ENCODE measurements at places on chromosomes 12 and 14. TPM values are rescaled to one million over a fixed set of nuclear protein-coding genes. Genes with fewer than 3 reads are reported as not detected.
A peak's percentile ranks its signal among the peaks of the same experiment; 100 is the strongest.

Gene EGLN3
- 122 TPM for total RNA-seq

DNA sequence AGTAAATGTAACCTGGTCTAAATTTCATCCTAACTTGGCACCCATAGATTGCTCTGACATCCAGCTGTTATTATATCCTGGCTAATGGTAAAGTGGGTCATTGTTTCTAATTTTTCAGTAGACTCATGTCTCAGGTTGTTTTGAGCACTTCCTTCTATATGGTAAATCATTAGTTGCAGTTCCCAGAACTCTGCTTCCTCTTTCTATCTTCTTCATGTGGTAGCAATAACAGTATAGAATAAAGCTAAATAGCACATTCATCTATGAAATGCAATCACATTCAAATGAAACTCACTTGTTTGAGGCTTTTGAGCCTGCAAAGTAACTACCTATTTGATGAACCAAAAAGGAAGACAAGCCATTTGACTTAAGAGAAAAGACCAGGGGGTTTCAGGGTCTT lies 65.1 kb upstream of the GZMB start:
- H3K4me3 ChIP-seq, result no peak overlapping the region
- H3K27ac ChIP-seq, result no peak overlapping the region
- no peak for DNase-seq
- H3K27me3 ChIP-seq, result no peaks in the 10 kb centered on the region
- H3K36me3 ChIP-seq, result no peaks in the 10 kb centered on the region

- H3K4me3 ChIP-seq, result no peak overlapping the region
- DNase-seq, result no peak
- no peak overlapping the region for H3K27ac ChIP-seq
Measured at GRCh38 chr12:93733358-93733757, 56.2 kb downstream of the CRADD start.

DNA sequence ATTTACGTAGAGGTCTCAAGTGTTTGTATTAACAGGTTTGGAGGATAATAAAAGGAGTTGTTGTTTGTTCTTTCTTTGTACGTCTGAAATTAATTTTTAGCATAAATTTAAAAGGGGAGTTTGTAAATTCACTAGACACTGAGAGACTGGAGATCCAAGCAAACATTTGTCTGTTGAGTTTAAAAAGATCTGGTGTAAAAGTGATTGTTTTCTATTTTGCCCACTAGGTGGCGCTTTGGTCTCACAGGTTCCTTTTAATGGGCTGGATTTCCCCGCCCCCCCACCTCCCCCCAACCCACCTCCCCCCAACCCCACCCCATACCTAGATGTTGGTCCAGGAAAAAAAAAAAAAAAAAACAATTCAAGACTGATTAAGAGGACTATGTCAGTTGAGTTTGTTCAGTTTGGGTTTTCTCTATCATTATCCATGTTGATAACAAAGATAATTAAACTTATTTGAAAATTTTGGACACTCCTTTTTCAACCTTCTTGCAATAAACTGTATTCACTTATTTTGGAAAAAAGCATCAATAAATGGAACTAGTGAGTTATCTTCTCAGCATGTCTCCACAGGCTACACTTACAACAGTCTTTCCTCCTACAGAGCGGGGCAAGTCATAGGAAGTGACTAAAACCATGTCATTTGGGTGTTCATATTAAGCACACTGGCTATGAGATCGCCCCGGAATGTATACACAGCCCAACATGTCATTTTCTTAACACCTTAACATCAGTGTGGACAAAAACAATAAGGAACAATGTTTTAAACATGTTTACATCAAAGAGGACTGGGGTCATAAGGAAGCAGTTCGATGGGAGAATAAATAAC lies 841.1 kb downstream of the NRXN3 start:
- no peaks in the 10 kb centered on the region for H3K27me3 ChIP-seq
- no peak overlapping the region for H3K27ac ChIP-seq
- H3K4me1 ChIP-seq, result no peaks in the 10 kb centered on the region
- H3K4me3 ChIP-seq, result no peak overlapping the region
- DNase-seq, result no peak
- no peaks in the 10 kb centered on the region for H3K36me3 ChIP-seq

DNA sequence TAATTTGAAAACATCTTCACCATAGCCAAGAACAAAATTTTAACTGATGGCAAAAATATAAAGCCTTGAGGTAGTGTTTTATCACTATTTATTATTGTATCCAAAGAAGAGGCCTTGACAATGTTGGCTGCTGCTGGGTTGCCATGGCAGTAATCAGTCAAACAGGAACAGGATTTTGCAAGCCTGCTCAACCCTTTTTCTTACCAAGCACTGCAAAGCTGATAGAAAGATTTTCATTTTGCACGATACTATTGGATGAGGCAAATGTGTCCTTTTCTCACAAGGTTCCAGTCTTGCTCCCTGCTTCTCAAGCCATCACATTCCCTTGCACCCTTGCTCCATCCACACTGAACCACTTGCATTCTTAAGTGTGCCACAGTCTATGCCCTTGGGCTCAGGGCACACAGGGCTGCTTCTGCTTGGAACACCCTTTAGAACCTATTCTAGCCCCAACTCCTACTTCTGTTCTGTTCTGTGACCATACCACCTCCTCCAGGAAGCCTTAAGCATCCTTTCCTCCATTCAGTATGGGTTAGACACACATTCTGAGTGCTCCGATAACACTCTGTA lies 76.5 kb upstream of the AMIGO2 start:
- no peaks in the 10 kb centered on the region for H3K4me1 ChIP-seq
- peak overlapping the region; percentile 23 for H3K27ac ChIP-seq
- H3K36me3 ChIP-seq, result no peaks in the 10 kb centered on the region

DNA sequence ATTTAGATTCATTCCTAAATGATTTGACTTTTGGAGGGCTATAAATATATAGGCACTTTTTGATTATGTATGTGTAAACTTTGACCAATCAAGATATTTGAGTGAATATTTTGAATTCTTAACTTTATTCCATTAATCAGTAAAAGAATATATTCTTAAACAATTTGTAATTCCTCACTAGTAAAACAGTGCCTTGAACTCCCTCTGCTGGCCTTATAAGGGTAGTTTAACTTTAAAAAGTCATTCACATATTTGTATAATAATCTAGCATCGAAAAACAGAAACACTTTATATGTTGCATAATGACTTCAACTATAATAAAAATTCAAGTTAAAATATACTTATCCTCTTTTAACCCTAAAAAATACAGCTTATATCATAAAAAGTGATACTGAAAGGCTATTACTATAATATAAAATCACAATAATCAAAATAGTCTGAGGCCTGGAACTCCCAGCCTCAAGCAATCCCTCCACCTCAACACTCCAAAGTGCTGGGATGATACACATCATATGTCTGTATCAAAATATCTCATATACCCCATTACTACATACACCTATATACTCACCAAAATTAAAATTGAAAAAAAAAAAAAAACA lies 31.2 kb downstream of the CCDC59 start:
- H3K4me3 ChIP-seq, result no peak overlapping the region
- H3K36me3 ChIP-seq, result no peaks in the 10 kb centered on the region
- no peaks in the 10 kb centered on the region for H3K4me1 ChIP-seq

DNA sequence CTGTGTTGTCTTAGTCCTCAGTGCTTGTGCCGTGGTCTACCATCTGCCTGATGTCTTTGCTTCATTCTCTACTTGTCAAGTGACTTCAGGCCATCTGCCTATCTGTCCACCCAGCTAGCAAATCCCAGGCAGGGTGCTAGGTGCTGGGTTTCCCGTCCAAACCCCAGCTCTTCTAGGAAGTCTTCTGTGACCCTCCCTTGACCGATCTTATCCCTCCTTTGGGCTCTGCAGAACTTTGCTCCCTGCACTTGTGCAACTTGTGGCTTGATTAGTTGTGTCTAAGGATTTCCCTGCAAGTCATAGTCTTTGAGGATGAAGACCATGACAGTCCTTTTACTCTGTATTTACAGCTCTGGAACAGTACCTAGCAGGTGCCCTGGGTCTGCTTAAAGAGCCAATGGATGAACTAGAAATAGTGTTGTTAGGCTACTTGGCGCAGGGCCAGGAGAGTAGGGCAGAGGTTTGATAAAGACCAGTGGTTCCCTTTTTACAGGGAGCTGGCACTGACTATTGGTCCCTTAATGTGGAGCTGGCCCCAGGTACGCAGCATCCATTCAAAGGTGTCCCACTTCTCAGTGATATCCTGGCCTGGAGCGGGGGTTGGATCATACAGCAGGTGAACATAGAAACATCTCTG lies 60.1 kb downstream of the ADCK1 start:
- H3K27ac ChIP-seq, result no peak overlapping the region
- H3K4me1 ChIP-seq, result no peaks in the 10 kb centered on the region
- H3K36me3 ChIP-seq, result no peaks in the 10 kb centered on the region
- no peaks in the 10 kb centered on the region for H3K27me3 ChIP-seq
- no peak overlapping the region for H3K4me3 ChIP-seq
- DNase-seq, result no peak

DNA sequence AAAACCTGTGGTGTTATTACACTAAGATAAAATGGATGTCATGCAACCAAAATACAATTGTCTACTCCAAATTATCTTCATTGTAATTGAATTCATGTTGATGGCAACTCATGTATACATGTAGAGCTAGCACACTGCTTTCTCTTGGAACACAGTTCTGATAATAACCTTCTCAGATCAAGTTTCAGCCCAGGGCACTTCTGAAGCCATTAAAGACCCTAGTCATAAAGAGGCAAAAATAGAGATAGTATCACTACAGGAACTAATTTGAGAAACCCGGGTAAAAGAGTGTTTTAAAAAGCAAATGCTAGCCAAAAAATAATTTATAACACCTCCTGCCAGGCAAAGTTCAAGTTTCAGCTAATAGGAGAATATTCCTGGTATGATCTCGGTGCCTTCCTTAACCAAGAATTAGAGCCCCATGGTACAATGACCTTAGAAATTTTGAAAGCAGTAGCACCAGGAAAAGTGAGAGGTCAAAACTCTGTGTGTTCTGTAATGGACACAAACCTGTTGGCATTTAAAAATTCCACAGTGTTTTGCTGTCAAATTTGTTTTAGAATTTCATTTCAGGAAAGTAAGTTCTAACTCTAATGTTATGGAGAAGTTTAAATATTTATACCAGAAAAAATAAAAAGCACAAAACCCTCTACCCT lies 105.0 kb upstream of the FRMD6 start:
- peaks cover 10% of the 10 kb centered on the region for H3K4me1 ChIP-seq
- no peaks in the 10 kb centered on the region for H3K36me3 ChIP-seq
- no peak for DNase-seq
- H3K4me3 ChIP-seq, result no peak overlapping the region
- H3K27ac ChIP-seq, result no peak overlapping the region
